Esophagus squamous epithelium (tissue), 5 donors: ENCODE measurements at places on chromosomes 3 and 15.

GRCh38 chr3:142990721-142991120, 10.6 kb upstream of the U2SURP start:
- no peak for DNase-seq

DNA sequence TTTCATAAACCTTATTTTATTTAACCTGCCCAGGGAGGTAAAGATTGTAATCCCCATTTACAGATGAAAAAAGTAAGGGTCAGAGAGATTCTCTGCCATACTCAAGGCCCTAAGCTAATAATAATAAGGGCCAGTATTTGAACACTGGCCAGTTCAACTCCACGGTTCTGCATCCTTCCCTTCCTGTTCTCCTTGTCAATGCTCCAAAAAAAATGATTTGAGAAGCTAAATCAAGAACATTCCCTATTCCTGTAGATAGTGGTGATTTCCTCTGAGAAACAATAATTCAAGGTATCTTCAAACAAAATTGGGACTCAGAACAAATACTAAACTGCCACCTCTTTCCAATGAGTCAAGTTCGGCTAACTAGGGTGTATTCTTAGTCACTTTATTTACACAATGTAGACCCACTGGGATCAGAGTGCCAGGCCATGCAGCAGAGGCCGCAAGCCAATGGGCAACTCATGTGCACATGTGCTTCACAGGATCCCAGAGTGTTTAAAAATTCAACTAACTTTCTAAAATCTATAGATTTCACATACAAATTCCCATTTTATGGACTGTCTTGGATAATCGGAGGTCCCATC, 459.6 kb upstream of the WNT5A start:
- no peak for DNase-seq

DNA sequence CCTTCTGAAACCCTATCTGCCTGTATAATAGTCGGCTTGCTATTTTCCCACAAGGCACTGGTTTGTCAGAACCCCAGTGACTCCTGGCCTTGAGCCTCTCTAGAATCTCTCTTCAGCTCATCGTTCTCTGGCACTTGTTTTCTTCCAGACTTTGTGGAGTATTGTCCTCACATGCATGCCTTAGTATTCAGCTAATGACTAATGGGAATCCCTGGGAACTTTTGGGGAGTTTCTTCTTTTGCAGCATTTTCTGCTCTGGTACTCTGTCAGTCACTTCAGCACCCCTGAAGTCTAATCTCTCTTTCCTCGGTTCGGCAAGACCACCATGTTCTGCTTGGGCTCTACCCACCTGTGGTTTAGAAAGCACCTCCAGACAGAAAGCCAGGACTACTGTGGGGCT, 35.8 kb upstream of the THRB start:
- DNase-seq, result no peak

DNA sequence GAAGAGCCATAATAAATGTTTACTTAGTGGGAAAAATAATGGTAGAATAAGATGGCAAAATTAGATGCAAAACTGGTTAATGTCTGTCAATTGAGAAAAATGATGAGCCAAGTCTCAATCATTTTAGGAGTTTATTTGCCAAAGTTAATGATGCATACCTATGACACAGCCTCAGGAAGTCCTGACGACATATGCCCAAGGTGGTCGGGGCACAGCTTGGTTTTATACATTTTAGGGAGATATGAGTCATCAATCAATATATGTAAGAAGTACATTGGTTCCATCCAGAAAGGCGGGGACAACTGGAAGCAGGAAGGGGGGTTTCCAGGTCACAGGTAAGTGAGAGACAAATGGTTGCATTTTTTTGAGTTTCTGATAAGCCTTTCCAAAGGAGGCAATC, 31.5 kb downstream of the CLEC3B start:
- no peak for DNase-seq

DNA sequence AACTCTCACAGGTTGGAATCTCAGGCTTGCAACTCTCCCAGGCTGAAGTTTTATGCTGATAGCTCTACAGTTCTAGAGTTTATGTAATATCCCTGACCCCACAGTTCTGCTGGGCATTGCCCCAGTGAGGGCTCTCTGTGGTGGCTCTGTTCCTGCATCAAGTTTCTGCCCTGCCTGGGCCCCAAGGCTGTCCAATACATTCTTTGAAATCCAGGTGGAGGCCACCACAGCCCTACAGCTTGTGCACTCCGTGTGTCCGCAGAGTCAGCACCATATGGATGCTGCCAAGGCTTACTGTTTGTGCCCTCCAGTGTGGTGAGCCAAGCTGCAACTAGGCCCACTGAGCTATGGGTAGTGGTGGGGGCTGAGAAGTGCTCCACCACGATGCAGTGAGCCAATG, 1141.2 kb upstream of the EPHA6 start:
- no peak for DNase-seq

GRCh38 chr15:77568973-77569728, 63.6 kb downstream of the LINGO1 start:
- no peak for DNase-seq

- no peak for DNase-seq
Observed at GRCh38 chr3:194034346-194035336, 101.3 kb upstream of the HES1 start.

DNA sequence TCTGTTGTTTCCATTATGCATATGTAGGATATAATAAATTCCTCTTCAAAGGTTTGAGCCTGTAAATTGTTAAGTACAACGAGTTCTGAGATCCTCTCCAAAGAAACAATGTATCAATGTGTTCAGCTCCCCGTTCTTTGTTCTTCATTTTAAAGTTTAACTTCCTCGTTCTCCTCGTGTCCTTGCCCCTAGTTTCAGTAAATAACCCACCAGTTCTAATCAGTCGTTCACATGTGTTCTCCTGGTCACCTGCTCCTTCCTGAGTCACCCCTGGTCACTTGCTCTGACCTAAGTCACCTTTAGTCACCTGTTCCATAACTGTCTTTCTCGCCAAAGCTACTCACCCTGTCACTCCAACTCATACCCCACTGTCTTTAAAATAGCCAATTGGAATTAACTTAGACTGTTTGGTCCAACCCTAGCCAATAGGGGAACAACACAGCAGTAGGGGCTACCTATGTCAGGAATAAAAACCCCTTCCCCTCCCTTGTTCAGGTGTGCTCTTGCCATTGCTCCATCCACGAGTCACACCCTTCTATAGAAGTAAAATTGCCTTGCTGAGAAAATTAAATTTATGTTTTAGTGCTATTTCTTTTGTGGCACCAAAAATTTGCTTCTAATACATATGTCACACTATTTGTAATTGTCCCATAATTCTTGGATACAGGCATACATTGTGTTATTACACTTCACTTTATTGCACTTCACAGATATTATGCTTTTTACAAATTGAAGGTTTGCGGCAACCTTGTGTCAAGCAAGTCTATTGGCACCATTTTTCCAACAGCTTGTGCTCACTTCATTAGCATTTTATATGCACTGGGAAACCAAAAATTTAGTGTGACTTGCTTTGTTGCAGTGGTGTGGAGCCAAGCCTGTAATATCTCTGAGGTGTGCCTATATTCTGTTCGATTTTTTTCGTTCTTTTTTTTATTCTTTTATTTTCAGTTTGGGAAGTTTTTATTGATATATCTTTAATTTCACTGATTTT, 15.3 kb upstream of the MCF2L2 start:
- no peak for DNase-seq

DNA sequence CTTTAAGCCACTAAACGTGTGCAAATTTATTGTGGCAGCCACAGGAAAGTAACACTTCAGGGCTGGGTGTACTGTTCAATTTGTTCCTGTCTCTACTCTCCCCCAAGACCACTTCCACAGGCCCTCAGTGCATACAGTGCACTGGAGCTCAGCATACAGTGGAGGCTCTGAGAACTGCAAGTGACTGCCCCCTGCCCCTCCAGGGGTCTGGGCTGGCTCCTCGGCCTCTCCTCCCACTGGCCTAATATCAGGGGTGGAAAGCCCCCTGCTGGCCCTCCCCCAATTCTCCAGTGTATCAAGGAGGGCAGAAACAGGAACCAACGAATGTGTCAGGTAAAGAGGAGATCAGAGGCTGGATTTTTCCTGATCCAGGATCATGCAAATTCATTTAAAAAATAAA, 19.9 kb upstream of the HEG1 start:
- no peak for DNase-seq

DNA sequence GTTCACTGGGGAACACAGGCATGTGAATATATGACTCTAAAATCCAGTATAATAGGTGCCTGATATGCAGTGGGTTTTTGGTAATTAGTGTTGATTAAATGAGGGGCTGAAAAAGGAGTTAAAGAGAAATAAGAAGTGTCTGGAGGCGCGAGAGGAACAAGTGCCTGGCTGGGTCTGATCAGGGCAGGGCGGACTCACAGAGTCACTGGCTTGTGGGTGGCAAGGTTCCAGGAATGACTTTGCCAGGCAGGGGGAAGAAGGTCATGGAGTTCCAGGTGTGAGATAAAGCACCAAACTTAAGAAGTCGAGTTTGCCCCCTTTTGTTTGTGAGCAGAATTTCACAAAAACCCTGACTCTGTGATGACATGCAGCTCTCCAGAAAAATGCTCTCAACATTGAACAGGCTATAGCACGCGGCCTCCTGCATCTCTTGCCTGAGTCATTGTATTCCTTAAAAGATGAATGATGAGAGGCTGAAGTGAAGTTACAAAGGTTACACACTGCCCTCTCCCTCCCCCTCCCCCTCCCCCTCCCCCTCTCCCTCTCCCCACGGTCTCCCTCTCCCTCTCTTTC, 63.0 kb upstream of the LMCD1 start:
- no peak for DNase-seq

DNA sequence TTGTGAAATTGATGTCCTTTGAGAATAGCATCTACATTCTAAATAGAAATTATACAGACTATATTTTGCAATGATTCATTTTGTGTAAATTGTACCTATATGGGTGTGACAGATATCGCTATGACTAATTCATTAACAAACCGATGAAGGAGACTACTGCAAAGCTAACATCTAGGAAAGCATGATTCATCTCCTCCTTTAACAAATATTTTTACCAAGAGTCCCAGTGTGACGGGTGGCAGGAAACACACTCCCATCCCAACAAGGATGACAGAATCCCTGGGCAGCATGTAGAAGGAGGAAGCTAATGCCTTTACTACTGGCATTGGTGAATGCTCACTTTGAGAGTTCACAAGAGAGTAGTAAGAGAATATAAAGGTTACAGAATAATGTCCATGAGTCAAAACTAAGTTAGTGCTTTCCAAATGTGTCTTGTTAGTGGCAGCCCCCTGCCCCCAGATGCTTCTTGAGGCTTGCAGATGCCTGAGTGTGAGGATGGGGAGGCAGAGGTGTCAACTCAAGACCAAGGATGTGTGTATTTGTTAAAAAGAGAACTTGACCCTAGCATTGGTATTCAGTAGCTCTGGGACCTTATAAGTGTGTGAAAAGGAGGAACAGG, 180.6 kb downstream of the FMN1 start:
- DNase-seq, result no peak

DNA sequence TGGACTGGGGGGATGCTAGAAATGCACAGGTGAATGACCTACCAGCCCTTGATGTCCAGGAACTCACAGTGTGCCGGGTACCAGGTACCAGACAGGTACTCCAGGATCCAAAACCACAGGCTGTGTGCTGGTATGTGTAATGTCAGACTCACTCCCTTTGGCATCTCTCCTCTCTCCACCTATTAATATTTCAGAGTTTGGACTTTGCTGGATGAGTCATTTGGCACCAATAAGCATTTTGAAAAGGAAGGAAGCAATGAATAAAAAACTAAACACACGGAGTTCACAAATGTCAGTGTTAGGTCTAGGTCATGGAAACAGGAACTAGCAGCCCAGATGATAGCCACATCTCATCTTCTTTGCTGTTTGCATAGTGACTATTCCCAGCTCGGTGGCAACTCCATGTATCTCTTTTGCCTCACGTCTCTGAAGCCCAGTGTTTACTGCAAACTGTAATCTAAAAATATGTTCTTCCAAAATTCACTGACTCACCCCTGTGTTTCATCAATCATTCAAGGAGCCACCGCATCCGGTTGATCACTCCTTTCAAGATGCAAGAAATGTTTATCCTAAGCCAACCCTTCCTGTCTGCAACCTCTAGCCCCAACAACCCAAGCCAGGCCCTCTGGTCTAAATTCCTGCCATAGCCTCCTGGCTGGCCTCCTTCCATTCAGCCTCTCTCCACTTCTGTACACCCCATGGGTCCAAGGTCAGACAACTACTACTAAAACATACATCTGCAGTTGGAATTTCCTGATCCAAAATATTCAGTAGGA, 8.4 kb downstream of the ITGB5 start:
- DNase-seq, result no peak

DNA sequence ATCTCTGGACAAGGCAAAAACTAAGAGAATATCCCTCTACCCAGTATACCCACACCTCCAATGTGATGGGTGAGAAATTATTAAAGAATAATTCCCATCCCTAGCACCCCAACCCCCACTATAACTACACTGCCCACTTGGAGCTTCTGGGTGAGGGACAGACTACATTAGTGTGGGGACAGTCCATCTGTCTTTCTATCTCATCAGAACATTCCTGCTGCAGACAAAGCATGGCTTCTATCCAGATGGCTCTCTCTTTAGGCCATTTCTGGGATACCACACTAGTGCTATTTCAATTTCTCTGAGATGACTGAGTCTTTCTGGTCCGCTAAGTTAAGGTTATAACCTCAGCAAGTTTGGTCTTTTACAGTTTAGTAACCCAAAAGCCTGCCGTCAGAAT, 6.6 kb downstream of the CSNK1G1 start:
- no peak for DNase-seq

- no peak for DNase-seq
Observed at GRCh38 chr15:85412066-85412465, 31.7 kb downstream of the AKAP13 start.

GRCh38 chr3:161941891-161942290, 445.3 kb downstream of the OTOL1 start:
- DNase-seq, result no peak

- no peak for DNase-seq
Observed at GRCh38 chr3:134020135-134020680, 9.5 kb downstream of the SLCO2A1 start.

GRCh38 chr3:157981819-157982218, 124.4 kb downstream of the SHOX2 start:
- DNase-seq, result no peak

DNA sequence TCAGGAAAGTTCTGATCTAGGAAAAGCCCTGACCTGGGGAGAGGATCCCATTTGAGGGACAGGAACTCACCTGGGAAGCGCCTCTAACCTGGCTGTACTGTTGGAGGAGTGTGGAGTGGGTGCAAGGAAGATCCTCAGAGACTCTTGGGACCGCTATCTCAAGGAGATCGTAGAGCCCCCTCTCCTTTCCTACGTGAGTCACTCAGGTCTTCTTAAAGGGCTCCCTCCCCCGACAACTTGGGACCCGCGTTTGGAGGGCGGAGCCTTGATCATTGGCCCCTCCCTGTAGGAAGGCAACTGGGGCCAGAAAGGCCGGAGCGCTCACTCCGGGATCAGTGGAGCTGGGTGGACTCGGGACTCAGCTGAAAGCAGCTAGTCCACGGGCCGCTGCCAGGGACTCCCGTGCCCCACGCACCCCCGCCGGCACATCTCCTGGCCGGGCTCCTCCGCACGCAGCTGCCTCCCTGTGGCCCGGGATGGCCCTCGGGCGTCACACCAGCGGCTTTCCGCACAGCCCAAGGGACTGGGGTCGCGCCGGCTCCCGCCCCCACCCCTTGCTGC, 520 bp downstream of the SLC26A6 start:
- DNase-seq, result no peak

GRCh38 chr3:45874677-45875346, 11.5 kb upstream of the CCR9 start:
- DNase-seq, result no peak

GRCh38 chr15:60858511-60859070, 370.5 kb downstream of the RORA start:
- no peak for DNase-seq
